ENCODE measurements at places on chromosomes 4 and X.
A peak's percentile ranks its signal among the peaks of the same experiment; 100 is the strongest.

GRCh38 chr4:160212078-160212477, 1109.2 kb downstream of the RAPGEF2 start:
- no peak for DNase-seq

- DNase-seq = no peak
Measured at GRCh38 chrX:96424007-96424406, 260.6 kb upstream of the DIAPH2 start.

DNA sequence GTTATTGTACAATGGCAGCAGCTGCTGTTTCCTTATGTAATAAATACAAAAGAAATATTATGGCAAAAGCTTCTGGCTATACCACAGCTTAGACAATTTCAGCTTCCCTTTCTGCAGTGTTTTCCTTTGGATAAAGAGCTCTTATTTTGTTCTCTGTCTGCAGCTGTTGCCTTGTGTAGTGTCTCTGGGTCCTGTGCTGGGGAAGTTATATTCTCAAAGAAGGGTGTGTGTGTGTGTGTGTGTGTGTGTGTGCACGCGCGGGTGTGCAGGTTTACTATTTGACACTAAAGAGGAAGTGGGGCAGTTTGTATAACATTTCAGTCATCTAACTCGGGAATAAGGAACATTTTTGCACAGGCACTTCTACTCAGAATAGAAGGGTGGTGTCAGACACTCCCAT, 83.6 kb downstream of the REPS2 start:
- DNase-seq = no peak

DNA sequence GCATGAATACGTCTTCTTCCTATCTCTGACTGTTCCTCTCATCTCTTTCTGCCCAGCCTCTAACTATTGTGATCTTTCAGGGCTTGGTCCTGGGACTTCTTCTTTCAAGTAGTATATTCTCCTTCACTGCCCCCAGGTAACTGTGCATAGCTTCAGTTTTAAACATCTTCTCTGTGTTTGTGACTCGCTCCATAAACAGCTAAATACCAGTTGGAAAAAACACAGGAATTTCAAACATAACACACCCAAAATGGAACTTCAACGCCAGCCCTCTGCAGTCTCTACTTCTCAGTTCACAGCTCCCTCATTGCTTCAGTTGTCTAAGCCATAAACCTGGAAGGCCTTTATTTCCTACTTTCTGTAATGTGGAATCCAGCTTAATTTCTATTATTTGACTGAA, 16.6 kb downstream of the TRIML2 start:
- no peak for DNase-seq

- no peak for DNase-seq
Measured at GRCh38 chr4:152588869-152589268, 53.0 kb upstream of the FBXW7 start.

GRCh38 chr4:110172972-110173371, 25.4 kb downstream of the ELOVL6 start:
- no peak for DNase-seq

DNA sequence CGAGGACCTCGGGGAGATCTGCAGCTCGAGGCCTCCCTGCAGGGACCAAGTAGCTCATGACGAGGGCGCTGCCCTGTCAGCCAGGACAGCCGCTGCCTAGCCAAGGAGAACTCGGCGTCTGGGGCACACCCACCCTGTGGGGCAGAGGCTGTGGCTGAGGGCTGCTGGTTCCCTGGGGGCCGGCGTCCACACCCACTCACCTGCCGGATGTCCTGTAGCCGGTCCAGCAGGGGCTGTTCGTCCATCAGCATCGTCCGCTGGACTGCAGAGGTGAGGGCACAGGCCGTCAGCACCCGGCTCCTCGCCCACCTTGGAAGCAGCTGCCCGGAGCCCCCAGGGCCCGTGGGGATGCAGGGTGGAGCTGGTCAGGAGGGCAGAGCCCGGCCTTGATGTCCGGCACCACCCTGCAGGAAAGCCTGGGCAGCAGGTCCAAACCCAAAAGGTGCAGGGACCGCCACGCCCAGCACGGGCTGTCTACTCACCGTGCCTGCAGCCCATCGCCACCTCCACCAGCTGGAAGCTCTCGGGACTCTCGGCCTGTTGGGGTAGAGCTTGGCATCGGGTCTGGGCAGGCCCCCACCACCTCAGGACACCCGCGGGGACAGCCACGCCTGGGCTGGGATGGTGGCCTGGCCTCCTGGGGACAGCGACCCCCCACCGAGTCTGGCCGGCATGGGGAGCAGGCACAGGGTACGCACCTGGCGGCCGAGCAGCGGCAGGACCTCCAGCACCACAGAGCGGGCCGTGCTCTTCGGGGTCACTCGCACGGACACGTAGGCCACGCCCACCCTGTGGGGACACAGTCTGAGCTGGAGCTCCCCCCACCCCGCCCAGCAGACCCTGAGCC, 6.9 kb downstream of the DGKQ start:
- DNase-seq = no peak

GRCh38 chr4:140893939-140894338, 137.8 kb upstream of the TBC1D9 start:
- DNase-seq = no peak

- DNase-seq = no peak
Measured at GRCh38 chr4:3031357-3032082, 42.8 kb downstream of the HTT-AS start.

GRCh38 chrX:84475596-84475995, 26.7 kb downstream of the HDX start:
- no peak for DNase-seq

DNA sequence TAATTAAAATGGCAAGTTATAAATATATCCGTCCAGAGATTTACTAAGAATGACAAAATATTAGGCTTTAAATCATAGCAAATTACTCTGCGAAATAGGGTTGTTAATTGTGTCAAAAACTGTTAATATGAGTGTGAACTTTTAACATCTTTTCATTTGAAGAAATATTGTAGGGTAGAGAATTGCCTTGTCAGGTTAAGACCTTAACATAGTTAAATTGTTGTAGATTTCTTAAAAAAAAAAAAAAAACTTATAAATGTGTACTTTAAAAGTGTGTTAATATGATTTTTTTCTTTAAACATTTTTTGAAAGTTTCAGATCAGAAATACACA, 107.7 kb upstream of the TLR2 start:
- DNase-seq = no peak

DNA sequence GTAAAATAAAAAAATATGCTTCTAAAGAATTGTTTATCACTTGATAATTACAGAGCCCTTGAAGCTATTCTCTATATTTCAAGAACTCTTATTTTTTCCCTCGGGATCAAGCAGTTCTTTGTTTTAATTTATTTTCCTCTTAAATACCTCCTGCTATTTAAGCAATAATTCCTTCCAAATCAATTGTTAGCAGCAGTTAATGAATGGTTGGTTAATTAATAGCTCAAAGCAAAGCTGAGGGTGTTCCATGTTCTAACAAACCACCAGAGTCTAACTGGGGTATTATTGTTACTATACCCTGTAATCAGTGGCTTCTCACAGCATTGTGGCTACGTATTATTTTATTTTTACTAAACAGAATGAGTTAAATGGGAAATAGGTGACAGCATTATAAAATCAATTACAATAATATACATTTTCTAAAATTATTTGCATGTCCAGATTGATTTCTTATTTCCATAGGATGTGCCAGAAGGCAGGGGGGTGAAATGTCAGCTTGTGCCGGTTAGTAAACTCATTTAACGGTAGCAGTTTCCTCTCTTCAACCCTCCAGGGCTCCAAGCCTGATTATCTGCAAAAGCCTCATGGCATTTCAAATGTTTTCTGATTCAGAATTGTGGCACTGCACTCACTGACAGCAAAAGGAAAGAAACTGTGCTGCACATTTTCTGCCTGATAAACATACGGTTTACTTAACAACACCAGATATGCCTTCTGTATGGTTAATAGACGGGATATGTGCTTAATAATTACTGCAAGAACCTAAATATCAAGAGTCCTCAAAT, 286.9 kb upstream of the EMCN start:
- DNase-seq = no peak

DNA sequence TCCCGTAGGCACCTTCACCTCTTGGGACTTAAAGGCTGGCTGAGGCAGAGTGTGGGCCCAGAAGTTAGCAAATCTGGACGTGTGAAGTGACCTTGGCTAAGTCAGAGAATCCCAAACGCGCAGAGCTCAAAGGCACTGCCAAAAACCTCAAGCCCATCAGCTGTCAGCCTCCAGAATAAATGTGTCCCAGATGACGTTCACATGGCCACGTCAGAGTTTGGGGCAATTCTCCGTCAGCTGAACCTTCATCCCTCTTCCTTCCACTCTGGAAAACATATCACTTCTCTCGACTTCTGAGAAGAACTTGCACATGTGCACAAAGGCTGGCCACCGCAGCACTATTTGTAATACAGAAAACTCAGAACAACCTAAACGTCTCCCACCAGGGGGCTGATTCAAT, 35.7 kb upstream of the APLN start:
- DNase-seq = no peak

DNA sequence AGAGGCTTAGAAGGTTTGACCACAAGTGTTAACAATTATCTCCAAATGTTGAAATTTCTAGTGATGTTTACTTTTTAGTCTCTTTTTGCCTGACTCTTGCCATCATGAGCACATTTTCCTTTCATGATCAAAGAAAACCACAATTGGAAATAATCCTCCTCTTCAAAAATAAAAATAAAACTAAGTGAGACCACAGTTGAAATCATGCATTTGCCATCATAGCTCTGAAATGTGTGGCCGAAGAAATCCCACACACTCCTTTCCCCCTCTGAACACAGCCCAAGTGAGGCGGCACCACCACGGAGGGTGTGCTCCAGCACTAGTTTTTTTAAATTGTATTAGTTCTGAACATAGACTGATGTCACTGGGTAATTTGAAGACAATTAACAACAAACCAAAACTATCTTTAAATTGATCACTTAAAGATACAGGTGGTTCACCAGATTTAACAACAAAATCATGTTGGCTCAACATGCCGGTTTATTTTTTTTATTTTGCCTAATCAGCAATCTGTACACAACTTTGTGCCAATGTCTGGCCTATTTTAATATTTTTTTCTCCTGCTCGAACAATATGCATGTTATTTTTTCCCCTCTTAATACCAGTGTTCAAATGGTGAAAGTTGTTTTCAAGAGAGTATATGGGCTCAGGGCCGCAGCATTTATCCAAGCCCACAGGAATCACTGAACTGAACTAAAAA, 17.6 kb downstream of the APBB2 start:
- no peak for DNase-seq

- DNase-seq = peak; percentile 9
Measured at GRCh38 chr4:101169044-101170014, 178.0 kb downstream of the PPP3CA start.

GRCh38 chr4:127997534-127998388, 32.6 kb downstream of the ABHD18 start:
- no peak for DNase-seq

DNA sequence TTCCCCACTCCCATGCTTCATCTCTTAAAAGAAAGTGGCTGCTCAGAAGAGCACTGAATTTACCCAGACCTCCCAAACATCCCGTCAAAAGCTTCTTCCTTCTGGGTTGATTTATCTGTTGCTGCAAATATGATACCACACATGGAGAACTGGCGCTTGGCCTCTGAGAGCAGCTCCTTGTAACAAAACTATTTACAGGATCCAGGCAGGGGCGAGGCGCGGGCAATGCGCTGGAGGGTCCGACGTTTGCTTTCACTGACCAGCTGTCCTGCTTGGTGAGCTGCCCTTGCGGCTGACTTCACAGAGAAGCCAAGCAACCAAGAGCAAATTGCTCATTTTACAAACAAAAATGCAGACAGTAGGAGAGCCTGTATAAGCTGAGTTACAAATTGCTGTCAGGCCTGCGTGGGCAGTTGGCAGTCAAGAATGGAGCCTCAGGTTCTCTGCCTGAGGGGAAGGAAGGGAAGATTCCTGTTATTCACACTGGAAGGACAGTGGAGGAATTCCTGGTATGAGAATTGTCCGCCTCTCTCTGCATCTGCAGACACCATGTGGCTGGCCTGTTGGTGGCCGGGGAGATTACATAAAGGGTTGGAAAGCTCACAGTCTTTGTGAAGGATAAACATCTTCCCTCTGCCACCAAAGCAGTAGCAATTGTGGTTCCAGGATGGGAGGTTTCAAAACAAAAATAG, 192.2 kb upstream of the LEF1 start:
- DNase-seq = no peak

DNA sequence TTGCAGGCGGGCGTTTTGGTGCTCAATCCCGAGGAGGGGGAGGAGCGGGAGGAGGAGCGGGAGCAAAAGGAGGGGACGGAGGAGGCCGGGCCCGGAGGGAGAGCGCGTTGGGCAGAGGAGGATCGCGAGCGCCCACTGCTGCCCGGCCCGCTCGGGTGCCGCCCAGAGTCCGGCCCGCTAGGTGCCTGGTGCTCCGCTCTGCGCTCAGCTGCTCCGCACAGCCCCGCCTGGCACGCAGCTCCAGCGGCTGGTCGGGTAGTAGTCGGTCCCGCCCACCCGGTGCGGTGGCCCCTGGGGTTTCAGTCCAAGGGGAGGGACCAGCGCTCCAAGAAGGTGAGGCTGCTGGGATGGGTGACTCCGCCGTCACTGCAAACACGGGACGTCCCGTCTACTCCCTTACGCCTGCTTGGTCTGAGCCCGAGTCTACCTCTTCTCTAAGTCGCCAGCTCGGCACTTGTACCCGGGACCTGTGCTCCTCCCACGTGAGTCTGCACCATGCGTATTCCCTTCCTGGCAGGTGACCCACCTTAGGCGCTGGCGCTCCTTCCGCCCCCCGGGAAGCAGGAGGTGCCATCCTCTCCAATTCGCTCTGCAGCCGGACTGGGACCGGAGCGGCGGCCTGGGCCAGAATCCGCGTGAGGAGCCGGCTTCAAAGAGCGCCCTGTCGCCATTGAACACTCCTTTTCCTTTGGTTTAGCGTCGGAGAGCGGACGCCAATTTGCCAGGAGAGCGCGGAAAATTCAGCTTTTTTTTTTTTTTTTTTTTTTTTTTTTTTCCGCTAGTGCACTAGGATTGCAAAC, 405 bp upstream of the HS3ST1 start:
- DNase-seq = no peak

DNA sequence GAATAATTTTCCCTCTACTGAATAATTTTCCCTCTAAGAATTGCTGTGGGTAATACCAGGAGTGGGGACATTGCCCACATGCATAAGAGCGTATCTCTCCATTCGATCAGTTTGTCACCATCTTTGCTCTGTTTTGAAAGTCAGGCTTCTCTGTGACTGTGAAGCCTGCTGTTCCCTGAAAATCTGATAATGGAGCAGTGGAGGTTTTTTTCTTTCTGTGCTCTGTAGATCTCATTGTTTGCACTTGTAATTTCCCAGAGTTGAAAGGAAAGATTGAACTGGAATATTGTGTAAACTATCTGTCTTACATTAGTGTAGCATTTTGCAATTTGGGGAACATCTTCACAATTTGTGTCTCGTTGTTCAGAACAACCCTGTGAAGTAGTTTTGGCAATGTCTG, 4.3 kb downstream of the ZXDB start:
- DNase-seq = no peak

DNA sequence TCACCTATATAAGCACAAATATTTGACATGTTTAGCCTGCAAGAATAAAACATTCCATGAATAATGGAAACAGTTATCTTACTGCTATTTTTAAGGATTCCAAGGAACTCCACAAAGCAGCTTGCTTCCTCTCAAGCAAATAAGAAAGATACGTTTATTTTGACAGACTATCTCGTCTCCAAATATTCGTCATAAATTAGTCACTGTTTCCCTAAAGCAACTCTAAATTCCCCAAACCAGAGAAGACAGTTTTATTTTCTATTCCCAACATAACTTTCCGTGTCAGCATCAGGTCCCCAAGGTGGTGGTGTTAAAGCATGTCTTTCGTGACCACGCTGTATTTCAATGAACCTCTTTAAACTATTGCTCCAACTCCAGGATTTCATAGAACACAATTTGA, 24.3 kb upstream of the DKK2 start:
- DNase-seq = no peak

Measured in activated CD4-positive, alpha-beta T cell treated with anti-CD3 and anti-CD28 coated beads for 1 hour (primary cell).